ENCODE measurements at places on chromosomes 16 and 17.

GRCh38 chr17:43444223-43445008, 39.4 kb upstream of the DHX8 start:
- no peak for DNase-seq

GRCh38 chr17:38654411-38655398, 20.1 kb downstream of the EPOP start:
- no peak for DNase-seq

DNA sequence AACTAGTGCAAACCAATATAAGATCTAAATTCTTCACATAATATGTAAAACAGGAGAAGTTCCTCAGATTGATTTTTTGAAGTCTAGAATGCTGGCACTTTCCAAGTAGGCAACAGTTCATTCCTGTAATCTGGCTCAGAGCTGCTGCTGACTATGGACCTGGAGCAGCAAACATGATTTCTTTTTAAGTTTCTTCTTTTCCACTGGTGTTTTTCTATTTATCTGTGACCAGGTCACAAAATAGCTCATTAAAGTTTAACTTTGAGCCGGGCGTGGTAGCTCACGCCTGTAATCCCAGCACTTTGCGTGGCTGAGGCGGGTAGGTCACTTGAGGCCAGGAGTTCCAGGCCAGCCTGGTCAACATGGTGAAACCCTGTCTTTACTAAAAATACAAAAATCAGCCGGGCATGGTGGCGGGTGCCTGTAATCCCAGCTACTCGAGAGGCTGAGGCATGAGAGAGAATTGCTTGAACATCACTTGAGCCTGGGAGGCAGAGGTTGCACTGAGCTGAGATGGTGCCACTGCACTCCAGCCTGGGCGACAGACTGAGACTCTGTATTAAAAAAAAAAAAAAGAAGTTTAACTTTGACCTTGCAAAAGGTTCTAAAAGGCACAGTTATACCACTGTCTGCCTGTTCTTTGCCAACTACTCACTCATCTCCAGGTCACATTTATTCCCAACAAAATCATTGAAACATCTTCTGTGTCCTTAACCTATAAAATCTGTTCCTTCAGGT, 29.4 kb upstream of the SLC13A2 start:
- DNase-seq = no peak

- DNase-seq = no peak
Measured at GRCh38 chr16:11494433-11494832, 92.3 kb downstream of the LITAF start.

Data from caudate nucleus (tissue), 63 donors.